Muscle of arm (tissue), 14 donors: ENCODE measurements at places on chromosomes 11 and 22.

DNA sequence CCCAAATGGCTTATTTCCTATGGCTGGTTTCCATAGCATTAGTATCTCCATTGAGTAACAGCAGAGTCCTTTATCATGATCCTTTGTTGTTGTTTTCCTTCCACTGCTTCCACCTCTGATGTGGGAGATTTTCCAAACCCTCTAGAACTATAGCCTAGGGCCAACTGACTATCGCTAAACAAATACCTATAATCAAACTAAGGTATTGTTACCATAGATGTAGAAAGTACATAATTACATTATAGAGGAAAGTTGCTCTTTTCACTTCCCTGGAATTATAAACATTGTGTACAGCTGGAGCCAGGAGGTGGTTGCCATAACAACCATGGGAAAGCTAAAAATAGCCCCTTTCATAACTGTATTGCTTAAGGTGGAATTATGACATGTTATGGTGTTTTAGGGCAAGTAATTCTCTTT lies 47.0 kb upstream of the ALKBH3 start:
- DNase-seq, result peak; percentile 48

DNA sequence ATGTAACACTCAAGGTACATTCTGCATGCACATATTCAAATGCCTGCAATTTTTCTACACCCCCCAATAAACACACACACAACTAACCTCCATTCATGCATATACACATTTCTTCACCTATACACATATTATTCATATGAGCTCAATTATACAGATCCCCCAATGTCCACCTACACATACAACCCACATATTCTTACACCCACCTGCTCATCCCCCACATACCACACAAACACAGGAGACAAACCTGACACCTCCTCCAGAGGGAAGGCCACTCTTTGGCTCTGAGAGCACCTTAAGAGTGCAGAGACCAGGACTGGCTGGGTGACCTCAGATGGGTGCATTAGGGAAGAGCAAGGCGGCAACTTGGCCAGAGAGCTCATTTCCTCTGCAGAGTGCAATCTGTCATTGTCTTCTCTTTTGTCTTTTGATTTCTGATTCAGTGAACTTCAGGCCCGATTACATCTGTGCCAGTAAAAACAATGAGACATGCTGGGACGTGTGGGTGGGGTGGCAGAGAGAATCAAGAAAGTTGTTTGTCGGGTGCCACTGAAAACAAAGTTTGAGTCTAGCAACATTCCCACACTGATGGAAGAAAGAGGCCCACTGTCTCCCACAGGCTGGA lies 208.4 kb downstream of the NXPE2 start:
- DNase-seq, result no peak

DNA sequence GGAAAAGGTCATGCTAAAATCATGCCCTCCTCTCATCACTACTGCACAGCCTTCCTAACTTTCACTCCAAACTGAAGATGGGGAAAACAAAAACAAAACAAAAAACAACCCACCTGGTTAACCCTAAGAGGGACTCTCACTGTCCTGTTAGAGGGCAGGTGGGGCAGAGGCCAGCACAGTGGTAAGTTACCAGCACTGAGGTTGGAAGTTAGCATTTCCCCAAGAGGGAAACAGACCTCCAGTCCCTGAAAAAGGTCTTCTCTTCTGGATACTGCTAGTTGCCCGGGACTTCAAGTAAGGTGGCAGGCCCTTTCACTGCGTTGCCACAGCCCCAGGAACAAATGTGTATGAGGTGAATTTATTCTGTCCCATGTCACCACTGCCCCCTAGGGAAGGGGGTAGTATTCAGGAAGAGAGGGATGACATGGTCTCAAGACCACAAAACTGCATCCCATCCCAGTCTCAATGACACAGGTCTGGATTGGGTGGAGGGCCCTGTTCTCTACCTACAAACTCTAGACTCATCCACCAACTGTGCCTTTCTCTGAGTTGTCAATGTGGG lies 792 bp upstream of the ADAMTS8 start:
- DNase-seq, result no peak

DNA sequence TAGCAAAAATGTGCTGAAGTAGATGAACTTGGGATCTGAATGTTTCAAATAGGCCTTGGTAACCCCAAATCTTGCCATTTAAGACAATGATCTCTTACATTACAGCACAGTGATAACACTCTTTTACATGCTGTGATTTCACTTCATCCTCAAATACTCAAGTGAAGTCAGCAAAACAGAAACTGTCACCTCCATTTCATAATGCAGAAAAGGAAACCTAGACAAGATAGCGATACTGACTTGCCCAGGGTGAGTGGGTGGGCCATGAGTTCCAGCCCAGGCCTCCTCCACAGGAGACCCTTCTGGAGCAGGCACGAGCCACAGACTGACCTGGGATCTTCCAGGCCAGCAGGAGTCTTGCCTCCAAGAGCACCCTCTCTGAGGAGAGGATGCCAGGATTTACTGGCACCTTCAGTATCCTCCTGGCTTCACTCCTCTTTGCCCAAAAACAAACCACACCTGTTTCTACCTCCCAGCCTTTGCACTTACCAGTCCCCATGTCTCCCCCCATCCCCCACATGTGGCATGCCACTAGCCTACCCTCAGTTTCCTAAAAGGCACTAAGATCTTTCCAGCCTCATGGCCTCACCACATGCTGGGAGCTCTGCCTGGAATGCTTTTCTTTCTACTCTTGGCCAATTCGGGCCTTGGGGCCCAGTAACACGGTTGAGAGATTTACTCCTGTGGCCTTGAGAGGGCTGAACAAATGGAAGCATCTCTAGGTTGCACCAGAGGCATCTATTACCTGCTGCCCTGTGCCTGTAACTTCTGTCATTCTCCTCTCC lies 1.9 kb upstream of the DGAT2 start:
- no peak for DNase-seq

GRCh38 chr11:68052137-68052873 lies 13.5 kb downstream of the TCIRG1 start:
- no peak for DNase-seq

DNA sequence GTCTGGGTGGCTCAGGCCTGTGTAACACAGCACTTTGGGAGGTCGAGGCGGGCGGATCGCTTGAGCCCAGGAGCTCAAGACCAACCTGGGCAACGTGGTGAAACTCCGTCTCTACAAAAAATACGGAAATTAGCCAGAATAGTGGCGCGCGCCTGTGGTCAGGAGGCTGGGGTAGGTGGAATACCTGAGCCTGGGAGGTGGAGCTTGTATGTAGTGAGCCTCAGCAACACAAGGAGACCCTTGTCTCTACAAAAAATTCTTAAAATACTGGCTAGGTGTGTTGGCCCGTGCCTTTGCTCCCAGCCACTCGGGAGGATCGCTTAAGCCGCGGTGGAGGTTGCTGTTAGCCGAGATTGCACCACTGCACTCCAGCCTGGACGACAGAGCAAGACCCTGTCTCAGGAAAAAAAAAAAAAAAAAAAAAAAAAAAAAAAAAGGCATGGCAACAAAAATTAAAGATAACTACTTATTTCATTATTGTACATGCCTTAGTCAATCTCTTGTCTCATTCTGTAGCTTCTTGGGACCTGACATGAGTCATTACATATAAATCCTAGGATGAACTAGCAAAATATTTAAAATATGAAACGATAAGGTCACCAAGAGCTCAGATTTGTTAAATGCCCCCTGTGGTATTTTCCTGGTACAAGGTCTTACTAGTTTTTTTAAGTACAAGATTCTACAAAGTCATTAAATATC lies 1.1 kb downstream of the TAF1D start:
- DNase-seq, result peak; percentile 1

DNA sequence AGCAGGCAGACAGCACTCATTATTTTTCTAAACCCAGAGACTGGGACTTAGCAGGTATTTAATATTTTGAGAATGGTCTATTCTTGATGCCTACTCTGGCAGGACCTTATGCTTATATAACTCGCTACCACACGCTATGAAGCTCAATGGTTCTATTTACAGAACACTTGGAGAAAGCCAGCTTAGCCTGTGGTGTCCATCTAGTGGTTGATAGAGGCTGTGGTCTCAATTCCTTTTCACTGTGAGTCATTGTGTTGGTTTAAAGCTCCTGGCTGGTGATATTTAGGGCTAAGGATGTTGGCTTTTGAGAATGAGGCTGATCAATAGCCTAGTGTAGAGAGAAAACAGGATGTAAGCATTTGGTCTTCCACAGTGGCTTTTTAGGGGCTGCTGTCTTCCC lies 206.4 kb downstream of the DBX1 start:
- DNase-seq, result no peak

DNA sequence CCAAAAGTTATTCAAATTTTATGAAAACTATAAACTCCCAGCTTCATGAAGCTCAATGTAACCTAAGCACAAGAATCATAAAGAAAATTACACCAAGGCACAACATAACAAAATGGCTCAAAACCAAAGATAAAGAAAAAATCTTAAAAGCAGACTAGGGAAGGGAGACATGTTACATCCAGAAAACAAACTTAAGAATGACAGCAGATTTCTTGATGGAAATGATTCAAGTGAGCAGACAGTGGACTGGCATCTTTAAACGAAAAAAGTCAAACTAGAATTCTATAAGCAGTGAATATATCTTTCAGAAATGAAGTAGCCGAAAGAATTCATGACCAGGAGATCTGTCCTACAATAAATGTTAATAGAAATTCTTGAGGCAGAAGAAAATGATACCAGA lies 75.6 kb downstream of the SHANK2 start:
- DNase-seq, result no peak

- DNase-seq, result no peak
Observed at GRCh38 chr11:4619514-4619913, 11.5 kb upstream of the TRIM68 start.

GRCh38 chr22:44859641-44860040 lies 107.3 kb downstream of the ARHGAP8 start:
- DNase-seq, result no peak
